Urinary bladder (tissue), 4 donors: ENCODE measurements at places on chromosomes 5 and 9. TPM values are rescaled to one million over a fixed set of nuclear protein-coding genes. Genes with fewer than 3 reads are reported as not detected.

GRCh38 chr5:173719731-173720082 is 103.3 kb upstream of the BOD1 start:
- DNase-seq: no peak

GRCh38 chr9:77177894-77178794 is 810 bp downstream of the VPS13A start:
- DNase-seq: no peak

DNA sequence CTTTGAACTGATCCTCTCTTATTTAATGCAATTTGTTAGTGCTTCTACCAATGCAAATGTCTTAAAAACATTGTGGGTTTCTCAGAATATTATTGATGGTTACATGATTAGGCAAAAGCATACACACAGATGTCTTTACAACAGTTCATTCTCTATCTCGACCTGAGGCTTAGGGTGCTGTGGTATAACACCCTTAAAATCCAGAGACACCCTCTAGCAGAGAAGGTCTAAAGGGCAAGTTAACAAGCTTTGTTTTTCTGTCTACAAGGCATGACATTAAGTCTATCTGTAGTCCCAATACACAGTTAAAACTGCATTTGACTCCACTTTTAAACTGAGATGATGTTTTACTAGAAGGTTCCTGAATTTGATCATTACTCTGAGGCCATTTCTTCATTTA is 518.7 kb upstream of the MEF2C start:
- DNase-seq: no peak

- DNase-seq: no peak
Measured at GRCh38 chr9:114738581-114739316, 56.8 kb upstream of the TEX48 start.

GRCh38 chr5:13740471-13740870 is 204.0 kb downstream of the DNAH5 start:
- DNase-seq: no peak

- DNase-seq: no peak
Measured at GRCh38 chr9:107118863-107119624, 164.0 kb upstream of the RAD23B start.

- DNase-seq: no peak
Measured at GRCh38 chr9:89413963-89414638, 83.8 kb downstream of the SEMA4D start.

- DNase-seq: no peak
Measured at GRCh38 chr5:61018062-61018461, 73.1 kb downstream of the NDUFAF2 start.

- DNase-seq: no peak
Measured at GRCh38 chr9:22356985-22357384, 89.6 kb upstream of the DMRTA1 start.

DNA sequence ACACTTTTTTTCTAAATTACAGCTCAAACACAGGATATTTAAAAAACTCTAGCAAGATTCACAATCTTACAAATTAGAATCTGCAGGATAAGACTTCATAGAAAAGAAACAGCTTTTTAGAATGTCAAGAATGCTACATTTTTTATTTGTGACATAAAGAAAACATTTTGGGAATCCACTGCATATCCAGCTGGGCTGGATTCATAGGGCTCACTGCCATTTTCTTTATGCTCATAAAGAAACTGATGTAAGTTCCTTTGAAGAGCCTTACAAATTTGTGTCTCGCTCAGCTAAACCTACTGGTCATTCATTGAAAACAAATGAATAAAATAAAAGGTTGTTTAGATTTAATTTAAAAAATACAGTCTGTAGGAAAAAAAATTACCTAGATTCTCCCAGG is 332.3 kb downstream of the TRPM3 start:
- DNase-seq: no peak

DNA sequence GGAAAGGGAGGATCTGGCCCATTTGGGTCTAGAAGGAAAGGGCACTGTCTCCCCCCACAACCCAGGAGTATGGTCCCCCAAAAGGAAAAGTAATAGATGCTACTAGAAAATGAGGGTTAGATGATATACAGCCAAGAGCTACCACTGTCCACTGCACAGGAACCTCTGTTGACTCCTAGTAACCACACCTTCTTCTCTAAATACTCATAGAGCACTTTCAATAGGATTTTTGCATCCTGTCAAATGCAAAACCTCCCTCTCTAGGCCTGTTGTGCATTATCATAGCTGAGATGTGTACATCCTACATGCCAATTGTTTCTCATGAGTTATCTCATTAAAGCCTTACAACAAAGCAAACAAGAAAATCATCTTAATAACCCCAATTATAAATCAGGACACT is 66.8 kb downstream of the THBS4 start:
- no peak for DNase-seq

DNA sequence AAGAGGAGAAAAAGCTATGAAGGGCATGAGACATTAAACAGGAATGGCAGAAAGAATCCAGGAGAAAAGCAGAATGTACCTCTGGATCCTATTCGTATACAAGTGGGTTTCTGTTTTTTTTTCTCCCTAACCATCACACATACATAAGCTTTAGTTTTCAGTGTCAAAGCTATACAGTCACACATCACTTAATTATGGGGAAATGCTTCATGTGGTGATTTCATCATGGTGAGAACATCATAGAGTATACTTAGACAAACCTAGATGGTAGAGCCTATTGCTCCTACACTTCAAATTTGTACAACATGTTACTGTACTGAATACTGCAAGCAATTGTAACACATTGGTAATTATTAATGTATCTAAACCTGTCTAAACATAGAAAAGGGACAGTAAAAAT is 290.6 kb downstream of the AOPEP start:
- DNase-seq: no peak

DNA sequence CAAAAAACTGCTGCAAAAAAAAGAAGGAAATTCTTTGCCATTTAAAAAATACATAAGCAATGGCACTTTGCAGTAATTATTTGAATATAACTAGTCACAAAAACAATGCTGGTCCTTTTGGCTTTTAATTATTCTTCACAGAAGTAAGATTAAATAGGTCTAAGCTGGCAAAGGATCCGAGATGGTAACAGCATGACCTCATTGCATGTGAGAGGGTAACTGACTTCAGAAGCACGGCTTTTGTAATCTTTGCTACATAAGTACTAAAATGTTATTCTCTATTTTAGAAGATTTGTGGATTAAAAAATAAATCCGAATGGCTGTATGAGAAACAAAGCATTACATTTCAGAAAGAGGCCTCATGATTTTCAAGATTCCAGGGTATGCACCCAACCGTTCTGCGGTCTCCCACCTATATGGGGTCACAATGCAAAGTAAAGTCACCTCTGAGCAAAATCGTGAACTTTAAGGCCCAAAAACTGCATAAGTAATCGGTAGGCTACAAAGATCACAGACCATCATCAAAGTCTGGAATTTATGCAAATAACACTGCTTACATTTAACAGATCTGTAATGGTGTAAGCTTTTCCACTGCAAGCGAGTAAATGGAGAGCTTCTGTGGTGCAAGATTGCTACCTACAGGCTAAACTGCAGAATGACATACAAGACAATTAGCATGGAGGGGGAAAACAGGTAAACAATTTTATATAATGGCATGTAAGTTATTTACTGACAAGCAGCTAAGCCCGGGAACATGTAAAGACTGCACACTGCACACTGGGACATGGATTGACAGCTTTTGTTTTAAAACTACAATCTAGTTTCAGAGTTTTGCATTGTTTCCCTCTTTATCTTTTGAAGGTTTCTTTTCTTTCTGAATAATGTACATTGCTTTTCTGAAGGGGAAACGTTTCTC is 231.6 kb downstream of the SLF1 start:
- DNase-seq: no peak

DNA sequence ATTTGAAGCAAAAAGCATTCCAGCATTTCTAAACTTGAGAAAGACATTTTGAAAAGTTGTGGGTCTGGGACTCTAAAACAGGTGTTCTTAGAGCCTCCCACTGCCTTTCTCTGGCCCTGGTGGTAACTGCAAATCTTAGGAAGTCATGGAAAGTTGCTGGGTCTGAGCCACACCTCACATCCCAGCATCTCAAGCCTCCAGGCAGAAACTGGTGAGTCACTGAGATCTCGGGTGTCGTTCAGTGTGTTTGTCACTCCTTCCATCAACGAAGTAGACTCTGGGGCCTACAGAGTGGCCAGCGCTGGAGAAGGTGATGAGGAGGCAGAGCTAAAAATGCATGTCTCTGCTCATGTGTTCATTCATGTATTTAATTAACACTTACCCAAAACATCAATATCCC is 59.6 kb upstream of the C5orf58 start:
- no peak for DNase-seq

- no peak for DNase-seq
Measured at GRCh38 chr9:129280236-129280622, 102.2 kb upstream of the IER5L start.

DNA sequence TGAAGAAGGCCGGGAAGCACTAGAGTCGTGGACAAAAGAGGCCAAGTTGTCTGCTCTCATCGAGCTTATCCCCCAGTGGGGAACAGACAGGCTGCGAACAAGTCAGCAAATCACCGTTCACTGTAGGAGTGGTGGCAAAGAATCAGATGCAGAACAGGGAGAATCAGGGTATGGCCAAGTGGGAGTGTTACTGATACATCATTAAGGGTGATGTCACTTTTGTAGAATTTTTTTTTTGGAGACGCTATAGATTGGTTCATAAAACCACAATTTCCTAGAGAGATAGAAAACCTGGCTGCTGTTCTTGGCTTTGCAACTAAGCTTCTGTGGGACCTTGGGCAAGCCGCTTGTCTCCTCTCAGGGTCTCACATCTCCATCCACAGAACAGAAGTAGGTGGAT is 21.3 kb downstream of the SPRY4 start:
- DNase-seq: no peak

- DNase-seq: no peak
Measured at GRCh38 chr5:28707706-28708105, 1669.3 kb upstream of the CDH9 start.

DNA sequence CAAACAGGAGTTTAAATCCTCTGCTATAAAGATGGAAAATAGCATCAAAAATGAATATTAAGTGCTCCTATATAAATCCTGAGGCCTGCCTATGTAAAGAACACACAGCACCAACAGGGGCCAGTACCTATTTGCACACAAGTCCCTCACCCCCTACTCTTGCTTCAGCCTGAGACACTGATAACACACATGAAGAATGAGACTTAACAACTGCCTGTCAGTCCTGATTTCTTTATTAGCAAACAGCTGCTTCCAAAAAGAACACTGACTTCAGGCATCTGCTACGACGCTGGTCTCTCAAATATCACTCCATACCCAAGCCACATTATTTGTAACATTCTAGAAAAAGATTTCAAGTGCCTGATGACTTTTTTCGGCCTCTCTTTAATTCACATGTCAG is 55.5 kb downstream of the MYO10 start:
- no peak for DNase-seq

GRCh38 chr5:170315154-170315553 is 17.6 kb upstream of the LCP2 start:
- DNase-seq: peak; percentile 52

DNA sequence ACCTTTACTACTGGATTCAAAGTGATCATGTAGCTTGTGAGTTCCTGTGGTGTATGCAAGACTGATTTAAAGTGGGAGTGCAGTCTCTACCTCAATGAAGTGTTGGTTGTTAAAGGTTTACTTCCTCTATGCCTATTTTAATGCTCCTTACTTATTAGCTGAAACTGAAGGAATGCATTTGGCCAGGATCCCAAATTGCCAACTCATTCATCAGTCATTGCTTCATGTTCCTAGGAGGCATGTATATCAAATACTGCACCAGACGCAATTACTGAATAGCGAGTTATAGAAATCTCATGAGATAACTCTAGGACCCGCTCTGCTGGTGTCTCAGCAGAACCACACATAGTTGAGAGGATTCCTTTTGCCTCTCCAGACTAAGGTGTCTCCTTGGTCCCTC is 143.0 kb upstream of the RPS23 start:
- DNase-seq: no peak

DNA sequence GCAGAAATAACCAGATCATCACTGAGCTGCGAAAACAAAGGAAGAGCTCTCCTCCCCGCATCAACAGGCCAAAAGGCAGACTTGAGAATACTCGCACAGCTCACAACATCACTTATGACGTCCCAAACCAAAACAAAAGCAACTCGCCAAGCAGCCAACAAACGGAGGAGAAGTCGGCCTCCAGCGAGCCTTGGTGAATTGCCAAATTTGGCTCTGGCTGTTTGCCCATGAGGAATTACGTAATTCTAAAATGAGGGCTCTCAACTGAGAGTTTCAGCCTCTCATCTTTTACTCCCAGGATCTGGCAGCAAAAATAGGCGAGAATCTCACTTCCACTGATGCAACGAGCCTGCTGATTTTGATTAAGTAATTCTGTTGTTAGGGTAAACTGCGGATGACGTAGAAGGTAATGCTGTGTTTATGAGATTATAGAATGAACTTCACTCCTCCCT is 51.7 kb upstream of the SEMA6A start:
- DNase-seq: peak; percentile 72

GRCh38 chr9:19239955-19240354 is 9.5 kb downstream of the DENND4C start:
- DNase-seq: no peak

- no peak for DNase-seq
Measured at GRCh38 chr9:72929542-72929941, 23.3 kb downstream of the ALDH1A1 start.

DNA sequence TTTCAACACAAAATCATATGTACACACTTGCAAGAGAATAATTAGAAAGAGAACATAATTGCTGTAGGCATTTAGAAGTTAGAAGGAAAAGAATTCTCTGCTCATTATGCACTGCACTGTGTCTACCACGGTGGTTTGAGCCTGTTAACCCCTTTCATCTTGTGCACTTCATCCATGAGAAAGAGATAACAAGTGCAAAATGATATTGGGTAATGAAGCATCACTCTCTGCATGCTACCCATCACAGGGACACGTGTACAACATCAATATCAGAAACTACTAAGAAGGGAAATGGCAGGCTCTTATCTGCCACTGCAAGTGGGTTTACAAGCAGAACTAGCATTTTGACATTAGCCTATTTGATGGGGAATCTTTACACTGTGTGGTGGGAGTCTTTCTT is 202.6 kb downstream of the CDH12 start:
- no peak for DNase-seq

Gene PAX5
- 0.03 TPM for polyA plus RNA-seq

Gene CLK4
- polyA plus RNA-seq: 14.6 TPM

Gene IRX4
- polyA plus RNA-seq: not detected

Gene HNRNPA0
- polyA plus RNA-seq: 38.5 TPM

Gene NMUR2
- not detected for polyA plus RNA-seq

Gene LCN15
- polyA plus RNA-seq: not detected

Gene PCDHA1
- 0.03 TPM for polyA plus RNA-seq

Gene MUSK
- 2.8 TPM for polyA plus RNA-seq

Gene MCCC2
- 22.6 TPM for polyA plus RNA-seq

Gene PTPRD
- polyA plus RNA-seq: 7.3 TPM

Gene IL13
- polyA plus RNA-seq: not detected
